ENCODE measurements at places on chromosomes 6 and 20. TPM values are rescaled to one million over a fixed set of nuclear protein-coding genes. Genes with fewer than 3 reads are reported as not detected.
A peak's percentile ranks its signal among the peaks of the same experiment; 100 is the strongest.

- peak; percentile 85 for DNase-seq
Observed at GRCh38 chr6:42079941-42080464, 29.7 kb downstream of the TAF8 start.

DNA sequence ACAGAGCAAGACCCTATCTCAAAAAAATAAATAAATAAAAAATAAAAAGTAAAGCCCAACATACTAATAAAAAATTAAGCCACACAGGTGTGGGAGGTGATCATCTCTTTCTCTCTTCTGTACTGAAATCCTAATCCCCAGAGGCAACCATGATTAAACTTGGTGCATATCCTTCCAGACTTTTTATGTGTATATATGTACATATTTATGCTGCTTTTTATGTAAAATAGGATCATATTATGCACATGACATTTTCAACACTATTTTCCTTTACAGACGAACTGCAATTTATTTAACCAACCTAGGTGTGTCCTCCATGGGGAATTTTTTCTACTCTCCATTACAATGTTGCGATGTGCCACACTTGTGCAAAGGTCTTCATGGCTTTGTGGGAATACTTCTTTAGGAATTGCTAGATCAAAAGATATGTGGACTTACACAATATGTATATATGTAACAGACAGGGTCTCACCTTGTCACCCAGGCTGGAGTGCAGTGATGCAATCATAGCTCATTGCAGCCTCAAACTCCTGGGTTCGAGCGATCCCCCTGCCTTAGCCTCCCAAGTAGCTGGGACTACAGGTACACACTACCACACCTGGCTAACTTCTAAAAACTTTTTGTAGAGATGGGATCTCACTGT, 23.7 kb downstream of the RMND1 start:
- DNase-seq = no peak

DNA sequence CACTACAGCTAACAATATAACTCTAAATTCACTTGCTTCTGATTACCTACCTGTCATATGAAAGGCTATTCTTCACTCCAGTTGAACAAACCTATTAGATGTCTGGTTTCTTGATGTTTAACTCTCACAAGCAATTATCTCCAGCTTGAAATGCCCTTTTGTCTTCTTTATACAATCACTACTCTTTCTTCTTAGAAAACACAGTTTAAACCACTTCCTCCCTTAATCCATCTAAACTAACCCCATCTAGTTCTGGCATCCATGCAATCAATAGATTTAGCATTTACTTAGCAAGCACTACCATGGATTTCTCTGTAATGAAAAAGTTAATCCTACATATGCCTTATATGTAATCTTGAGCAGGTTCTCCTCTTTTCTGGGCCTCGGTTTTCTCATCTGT, 127.3 kb downstream of the ATXN1 start:
- no peak for DNase-seq

GRCh38 chr20:51703400-51704287, 64.5 kb downstream of the ATP9A start:
- no peak for DNase-seq

GRCh38 chr6:44309092-44309491, 4.1 kb downstream of the AARS2 start:
- peak; percentile 98 for DNase-seq

DNA sequence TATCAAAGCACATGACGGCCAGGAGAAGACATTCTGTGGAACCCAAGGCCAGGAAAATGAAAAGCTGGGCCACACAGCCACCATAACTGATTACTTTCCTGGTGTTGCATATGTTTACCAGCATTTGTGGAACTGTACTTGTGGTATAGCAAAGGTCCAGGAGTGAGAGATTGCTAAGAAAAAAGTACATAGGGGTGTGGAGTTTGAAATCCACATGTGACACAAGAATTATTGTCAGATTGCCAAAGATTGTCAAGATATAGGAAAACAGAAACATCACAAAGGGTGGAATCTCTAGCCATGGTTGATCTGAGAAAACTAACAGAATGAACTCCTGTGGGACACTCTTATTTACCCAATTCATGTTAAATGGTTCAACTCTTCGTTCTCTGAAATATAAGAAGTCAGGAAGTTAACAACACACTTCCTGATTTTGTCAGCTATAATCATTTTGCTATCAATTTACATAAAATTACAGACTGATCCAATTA, at the start of gene OR2B2:
Gene OR2B2, minus strand, starts transcription at position 441 of the 491 bp plus-strand sequence. Its CDS starts 77 bp downstream, at position 364.
- no peak for DNase-seq

- DNase-seq = no peak
Observed at GRCh38 chr6:46175976-46176375, 5.2 kb upstream of the ENPP5 start.

GRCh38 chr6:136201732-136202131, 48.4 kb downstream of the MTFR2 start:
- no peak for DNase-seq

DNA sequence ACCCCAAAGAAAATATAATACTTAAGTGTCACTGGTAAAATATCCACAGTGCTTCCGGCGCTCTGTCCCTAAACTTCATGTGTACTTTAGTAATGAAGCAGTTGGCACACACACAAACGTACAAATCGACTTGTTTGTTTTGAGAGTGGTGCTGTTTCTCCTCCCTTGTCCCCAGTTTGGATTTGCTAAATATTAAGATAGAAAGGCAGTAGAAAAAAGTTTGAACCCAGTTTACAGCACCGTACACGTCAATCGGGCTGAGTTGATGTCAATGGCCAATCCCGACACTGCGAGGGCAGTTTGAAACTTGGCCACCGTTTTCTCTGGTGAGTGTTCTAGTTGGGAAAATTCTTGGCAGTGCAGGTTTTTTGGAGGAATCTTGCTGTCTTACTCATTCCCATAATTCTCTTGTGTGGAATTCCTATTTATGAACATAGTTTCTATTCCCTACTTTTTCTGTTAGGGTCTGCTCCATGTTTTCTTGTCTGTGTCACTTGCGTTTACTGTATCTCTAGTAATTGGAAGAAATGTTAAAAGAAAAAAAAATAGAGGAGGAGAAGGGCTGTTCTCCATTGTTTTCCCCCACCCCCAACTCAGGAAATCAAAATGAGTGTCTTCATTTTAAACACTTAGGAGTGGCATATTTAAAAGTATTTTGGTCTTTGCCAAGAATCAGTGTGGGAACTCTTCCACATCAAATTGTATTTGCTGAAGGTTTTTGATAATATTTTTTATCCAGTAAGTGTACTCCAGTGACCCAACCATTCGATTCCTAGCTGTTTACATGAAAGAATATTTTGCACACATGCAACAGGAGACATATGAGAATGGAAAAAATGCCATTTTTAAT, 72.3 kb downstream of the OR2B2 start:
- DNase-seq = peak; percentile 42

DNA sequence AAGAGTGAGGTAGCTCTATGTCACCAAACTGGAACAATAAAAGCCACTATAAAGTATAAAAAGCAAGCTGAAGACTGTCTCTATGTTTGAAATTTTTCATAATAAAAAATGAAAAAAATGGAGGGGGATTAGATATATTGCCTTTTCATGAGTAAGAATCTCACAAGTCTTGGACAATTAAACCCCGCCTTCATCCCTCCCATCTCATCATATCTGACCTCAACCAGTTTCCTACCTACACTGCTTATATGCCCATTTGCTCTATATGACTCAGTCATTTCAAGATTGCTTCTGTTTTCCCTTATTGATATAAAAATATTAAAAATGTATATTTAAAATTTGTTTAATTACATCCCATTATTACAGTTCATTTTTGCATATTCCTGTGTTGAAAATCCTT, 2.9 kb upstream of the TRIM39 start:
- no peak for DNase-seq

- no peak for DNase-seq
Observed at GRCh38 chr20:47849596-47849995, 64.3 kb upstream of the SULF2 start.

DNA sequence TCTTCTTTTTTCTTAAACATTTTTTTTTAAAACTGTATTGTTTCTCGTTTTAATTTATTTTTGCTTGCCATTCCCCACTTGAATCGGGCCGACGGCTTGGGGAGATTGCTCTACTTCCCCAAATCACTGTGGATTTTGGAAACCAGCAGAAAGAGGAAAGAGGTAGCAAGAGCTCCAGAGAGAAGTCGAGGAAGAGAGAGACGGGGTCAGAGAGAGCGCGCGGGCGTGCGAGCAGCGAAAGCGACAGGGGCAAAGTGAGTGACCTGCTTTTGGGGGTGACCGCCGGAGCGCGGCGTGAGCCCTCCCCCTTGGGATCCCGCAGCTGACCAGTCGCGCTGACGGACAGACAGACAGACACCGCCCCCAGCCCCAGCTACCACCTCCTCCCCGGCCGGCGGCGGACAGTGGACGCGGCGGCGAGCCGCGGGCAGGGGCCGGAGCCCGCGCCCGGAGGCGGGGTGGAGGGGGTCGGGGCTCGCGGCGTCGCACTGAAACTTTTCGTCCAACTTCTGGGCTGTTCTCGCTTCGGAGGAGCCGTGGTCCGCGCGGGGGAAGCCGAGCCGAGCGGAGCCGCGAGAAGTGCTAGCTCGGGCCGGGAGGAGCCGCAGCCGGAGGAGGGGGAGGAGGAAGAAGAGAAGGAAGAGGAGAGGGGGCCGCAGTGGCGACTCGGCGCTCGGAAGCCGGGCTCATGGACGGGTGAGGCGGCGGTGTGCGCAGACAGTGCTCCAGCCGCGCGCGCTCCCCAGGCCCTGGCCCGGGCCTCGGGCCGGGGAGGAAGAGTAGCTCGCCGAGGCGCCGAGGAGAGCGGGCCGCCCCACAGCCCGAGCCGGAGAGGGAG, 580 bp downstream of the VEGFA start:
- DNase-seq = peak; percentile 78

DNA sequence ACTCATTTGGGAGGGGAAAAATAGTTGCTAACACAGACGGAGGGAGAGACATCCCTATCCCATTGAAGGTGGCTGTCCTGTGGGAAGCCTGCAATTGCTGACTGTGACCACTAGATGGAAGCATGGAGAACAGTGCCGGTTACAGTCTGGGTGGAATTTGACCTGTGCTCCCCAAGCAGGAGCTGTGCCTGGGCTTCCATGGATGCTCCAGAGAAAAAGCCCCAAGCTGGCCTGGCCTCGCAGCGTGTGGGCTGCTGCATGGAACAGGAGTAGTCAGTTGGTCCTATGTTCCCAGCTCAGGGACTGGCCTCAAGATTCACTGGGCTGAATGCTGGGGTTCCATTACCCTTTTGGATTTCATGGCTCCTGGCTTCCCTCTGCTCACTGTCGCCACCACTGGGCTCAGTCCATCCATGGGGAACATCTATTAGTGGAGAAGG, 116.3 kb upstream of the CHD6 start:
- peak; percentile 52 for DNase-seq

DNA sequence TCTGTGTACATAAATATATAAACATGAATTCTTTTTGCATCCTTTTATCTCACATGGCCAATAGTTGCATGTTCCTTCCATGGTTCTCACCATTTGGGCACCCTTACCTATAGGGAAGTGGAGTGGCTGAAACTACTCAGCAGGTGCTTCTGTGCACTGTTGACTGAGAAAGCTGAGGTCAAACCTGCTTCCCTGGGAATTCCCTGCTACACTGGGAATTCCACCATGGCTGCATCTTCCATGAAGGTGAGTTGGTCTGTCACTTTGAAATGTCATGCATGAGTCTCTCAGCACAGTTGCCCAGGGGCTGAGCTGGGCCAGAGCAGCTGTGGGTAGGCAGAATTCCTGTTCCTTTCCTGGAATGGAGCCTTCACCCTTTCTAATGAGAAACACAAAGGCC, 193.8 kb upstream of the PRSS16 start:
- no peak for DNase-seq

- DNase-seq = no peak
Observed at GRCh38 chr20:46894579-46894958, at the start of gene EYA2. TSS of gene EYA2 (plus strand) at chr20:46894843. CDS start at chr20:46990011, 95,168 bp downstream.

DNA sequence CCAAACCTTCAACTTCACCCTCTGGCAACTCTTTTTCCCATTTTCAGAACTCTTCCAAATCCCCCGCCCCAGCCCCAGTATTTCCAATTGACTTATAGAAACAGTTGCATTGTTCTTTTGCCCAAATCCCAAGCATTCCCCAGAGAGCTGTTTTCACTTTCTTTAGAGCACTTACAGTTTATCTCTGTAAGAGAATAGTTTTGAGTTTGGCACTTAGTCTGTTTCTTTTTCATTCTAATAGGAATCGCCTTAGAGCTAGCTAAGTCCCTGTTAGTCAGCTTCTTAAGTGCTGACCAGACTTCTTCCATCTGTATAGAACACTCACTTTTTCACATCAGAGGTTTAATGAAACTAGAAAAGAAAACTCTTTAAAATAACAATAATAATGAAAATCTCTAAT, 374.2 kb upstream of the FLRT3 start:
- DNase-seq = no peak

GRCh38 chr6:17484201-17484849, 90.9 kb downstream of the CAP2 start:
- peak; percentile 37 for DNase-seq

DNA sequence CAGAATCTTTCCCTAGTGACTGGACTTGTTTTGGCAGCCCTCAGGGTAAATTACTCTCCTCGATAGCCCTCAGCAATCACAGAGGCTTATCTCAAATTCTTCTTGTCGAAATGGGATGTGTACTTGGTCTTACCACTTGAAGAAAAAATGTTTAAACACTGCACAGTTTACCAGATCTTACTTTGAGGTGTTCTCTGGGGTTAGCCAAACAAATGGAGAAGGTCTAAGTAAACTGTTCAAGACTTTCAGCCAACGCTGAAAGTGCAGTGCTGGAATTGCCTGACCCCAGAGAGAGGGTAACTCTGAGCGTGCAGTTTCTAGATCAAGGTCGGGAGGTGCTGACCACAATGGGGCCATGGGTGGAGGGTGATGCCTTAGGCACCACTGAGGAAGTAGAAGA, 39.2 kb downstream of the MYLIP start:
- no peak for DNase-seq

GRCh38 chr6:139395891-139396301, 21.4 kb upstream of the CITED2 start:
- no peak for DNase-seq

- DNase-seq = no peak
Observed at GRCh38 chr6:116120430-116120829, 5.5 kb downstream of the COL10A1 start.

- DNase-seq = no peak
Observed at GRCh38 chr6:155033021-155033791, 38.1 kb downstream of the TIAM2 start.

- DNase-seq = no peak
Observed at GRCh38 chr20:3987296-3987695, 28.1 kb downstream of the RNF24 start.

DNA sequence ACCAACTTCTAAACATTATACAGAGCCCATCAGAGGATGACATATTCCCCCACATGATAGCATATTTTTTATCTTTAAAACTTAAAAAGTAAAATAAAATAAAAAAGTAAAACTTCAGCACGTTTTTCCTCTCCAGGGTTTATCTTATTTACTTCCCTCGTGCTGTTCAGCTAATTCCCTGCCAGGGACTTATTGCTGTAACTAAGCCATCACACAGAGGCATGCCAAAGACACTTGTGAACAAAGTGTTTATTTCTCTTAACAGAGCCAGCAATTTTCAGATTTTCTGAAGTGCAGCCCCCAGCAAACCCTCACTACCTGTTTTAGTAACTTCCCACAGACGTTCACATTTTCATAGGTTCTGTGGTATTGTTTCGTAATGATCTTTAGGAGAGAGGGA, 293.8 kb downstream of the ZNF217 start:
- DNase-seq = no peak

GRCh38 chr6:133251688-133252087, 10.5 kb downstream of the EYA4 start:
- no peak for DNase-seq

The PROKR2 gene
- total RNA-seq = not detected

The LAMA5 gene
- total RNA-seq = 90.5 TPM

The C4B gene
- total RNA-seq = 6.7 TPM

The TREM2 gene
- total RNA-seq = not detected

The PGBD1 gene
- 4.8 TPM for total RNA-seq

The CNR1 gene
- not detected for total RNA-seq

The YWHAB gene
- 53.6 TPM for total RNA-seq

The SLC12A5 gene
- not detected for total RNA-seq

The PSORS1C2 gene
- not detected for total RNA-seq

The POU5F1 gene
- total RNA-seq = 2.5 TPM

The BTN1A1 gene
- not detected for total RNA-seq
